Activated naive CD8-positive, alpha-beta T cell treated with anti-CD3 and anti-CD28 coated beads, Interleukin-2, amount 10 ng/mL, durations not matched to agents 7 days and 5 days (primary cell): ENCODE measurements at places on chromosomes 2 and 18. TPM values are rescaled to one million over a fixed set of nuclear protein-coding genes. Genes with fewer than 3 reads are reported as not detected.

- DNase-seq = no peak
Observed at GRCh38 chr2:186959486-186959885, 110.5 kb upstream of the ZSWIM2 start.

The DYNAP gene
- not detected for total RNA-seq

DNA sequence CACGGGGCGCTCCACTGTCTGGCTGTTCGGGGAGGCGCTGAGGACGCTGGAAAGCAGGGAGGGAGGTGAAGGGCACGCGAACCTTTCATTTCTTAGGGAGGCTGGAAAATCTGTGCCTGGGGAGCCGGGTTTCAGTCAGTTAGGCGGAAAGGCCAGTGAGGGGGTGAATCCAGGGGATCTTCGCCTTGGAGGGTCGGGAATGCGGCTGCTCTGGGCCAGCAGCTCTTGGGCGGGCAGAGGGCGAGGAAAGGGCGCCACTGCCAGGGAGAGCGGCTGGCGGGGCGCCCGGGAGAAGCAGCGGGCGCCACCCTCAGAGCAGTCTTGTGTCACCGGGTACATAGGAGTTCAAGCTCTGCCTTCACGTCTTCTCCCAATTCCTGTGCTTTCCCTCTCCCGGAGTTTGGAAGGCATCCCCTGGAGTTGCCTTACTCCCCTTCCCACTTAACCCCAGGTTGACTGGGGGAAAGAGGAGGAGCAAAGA is 1.4 kb downstream of the CCDC85A start:
- no peak for DNase-seq

DNA sequence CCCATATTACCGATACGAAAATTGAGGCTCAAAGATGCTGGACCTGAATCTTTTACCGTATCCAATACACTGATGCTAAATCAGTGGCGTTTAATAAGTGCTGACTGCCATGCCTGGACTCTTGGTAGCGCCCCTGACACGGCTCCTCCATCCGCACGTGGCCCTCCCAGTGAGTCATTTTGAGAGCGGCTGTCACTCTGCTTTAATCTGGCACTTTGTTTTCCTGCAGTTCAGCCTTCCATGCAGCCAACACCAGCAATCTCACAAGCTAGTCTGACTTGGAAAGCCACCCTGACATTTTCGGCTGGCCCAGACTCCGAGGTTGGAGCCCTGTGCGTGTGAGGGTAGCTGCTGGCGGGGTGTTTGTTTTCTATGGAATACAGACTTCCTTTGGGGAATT is 155.1 kb upstream of the LMAN1 start:
- no peak for DNase-seq

The PTPN2 gene
- total RNA-seq = 68.1 TPM

The ATOH8 gene
- not detected for total RNA-seq

The MREG gene
- total RNA-seq = 7.0 TPM

- no peak for DNase-seq
Observed at GRCh38 chr2:239343946-239344856, 56.6 kb downstream of the HDAC4 start.

GRCh38 chr2:52862801-52863200 is 904.8 kb upstream of the CHAC2 start:
- DNase-seq = no peak

- DNase-seq = no peak
Observed at GRCh38 chr2:232537499-232537898, 2.0 kb upstream of the CHRNG start.

The EVX2 gene
- total RNA-seq = not detected

DNA sequence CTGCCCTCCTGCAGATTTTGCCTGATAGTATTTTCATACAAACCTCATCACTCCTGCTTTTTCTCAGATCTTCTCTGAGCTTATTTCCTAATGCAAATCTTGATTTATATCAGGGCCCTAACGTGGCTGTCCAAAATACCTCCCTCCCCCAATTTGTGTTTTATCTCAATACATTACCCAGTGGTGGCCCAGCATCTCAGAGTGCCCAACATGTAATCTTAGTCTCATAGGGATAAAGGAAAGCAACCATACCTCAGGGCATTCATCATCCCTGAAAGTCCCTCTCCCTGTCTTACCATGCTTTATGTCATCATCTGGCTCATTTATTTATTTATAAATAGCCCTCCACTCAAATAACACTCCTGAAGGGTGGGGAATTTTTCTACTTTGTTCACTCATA is 135.3 kb downstream of the SLC8A1 start:
- no peak for DNase-seq

The IL37 gene
- total RNA-seq = not detected

DNA sequence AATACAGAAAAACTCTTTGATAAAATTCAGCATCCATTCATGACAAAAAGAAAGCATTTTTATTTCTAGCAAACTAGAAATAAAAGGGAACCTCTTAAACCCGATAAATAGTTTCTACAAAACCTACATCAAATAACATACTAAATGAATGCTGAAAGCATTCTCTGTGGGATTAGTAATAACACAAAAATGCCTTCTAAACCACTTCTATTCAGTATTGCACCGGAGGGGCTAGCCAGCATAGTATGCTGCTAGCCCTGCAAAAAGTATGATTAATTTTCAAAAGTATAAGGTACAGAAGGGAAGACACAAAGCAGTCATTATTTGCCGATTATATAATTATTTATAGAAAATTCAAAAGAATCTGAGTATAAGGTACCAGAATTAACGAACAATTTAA is 145.2 kb downstream of the DTNB start:
- DNase-seq = no peak

The ASPRV1 gene
- 1.2 TPM for total RNA-seq

The LYPD1 gene
- not detected for total RNA-seq

GRCh38 chr2:39657287-39657937 is 8.3 kb upstream of the TMEM178A start:
- no peak for DNase-seq

DNA sequence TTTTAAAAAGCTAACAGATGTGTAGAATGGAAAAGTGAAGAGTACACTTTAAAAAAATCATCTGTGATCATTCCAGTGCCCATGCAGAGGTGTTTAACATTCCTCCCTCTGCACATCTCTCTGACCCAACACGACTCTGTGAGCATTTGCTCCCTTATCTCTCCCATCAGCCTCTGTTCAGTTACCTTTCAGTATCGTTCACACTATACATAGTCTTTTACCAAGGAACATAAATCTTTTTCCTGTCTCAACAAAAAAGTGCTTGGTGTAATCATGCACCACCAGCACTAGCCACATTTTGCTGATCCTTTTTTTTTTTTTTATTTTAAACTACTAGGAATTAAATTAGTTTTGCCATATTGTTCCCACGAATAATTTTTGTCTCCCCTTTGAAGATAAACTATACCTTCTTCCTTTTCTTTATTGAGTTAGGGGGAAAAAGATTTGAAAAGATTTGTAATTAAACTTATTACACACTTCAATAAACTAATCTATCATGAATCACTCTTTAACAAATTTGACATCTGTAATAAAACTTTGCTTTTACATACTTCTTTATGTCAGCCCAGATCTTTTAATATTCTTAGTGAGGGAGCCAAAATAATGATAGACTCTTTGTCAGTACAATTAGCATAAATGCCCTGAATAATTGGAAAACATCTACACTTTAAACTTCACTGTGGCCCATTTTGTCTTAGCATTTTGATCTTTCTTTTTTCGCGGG is 489.8 kb upstream of the FANCL start:
- DNase-seq = no peak

- DNase-seq = no peak
Observed at GRCh38 chr2:17171446-17172049, 346.7 kb downstream of the RAD51AP2 start.

DNA sequence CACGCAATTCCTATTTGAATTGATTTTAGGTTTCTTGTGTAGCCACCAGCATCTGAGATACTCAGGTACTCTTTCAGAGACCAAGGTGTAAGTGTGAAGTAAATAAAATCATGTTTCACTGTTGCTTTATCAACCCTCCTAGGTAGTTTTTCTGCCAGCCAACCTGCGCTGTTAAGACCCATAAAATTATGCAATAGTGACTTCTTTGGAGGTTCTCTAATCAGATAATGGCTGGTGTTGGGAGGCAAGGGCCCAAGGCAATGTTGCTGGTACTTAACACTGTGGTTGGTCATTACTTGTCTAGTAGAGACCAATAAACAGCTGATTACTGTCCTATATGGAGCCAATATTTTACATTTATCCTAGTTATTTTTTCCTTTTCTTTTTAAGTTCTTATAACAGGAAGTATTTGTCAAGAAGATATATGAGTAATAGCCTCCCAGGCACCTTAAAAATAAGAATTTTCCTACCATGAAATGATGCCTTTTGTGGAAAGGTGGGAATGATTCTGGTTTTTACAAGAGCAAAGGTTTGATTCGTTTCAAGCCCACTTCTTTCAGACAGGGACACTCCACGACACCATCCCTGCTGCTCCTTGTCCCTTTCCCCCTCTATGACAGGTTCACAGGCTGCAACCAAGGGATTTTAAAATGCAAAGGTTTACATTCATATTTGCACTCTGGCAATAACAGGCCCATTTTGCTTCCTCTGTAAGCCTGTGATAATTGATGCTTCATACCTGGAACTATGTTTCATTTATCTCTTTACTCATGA is 259.3 kb downstream of the MEIS1 start:
- no peak for DNase-seq

The FBXO48 gene
- 4.3 TPM for total RNA-seq

GRCh38 chr18:10401521-10401920 is 52.9 kb upstream of the APCDD1 start:
- DNase-seq = no peak

- no peak for DNase-seq
Observed at GRCh38 chr2:218128781-218129457, 3.1 kb downstream of the CXCR2 start.

GRCh38 chr2:69582582-69583176 is 60.9 kb downstream of the AAK1 start:
- DNase-seq = no peak

DNA sequence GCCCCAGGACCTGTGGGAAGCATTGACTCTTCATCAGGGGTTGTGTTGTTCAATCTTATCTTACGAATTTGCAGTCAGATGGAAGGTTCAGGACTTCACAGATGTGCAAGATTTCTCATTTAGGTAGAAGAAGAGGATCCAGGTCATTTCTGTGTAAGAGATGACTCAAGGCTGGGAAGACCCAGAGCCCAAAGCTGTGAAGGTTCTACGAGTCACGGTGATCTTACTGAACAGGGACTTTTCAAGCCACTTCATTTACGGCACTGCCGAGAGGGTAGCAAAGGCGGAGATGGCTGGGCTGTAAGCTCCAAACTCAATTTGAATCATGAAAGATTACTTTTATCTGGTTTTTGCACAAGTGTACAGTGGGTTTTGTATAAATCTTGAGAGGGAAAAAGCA is 228.0 kb upstream of the MEX3C start:
- no peak for DNase-seq

The TDRD15 gene
- total RNA-seq = 0.06 TPM

The UGT1A5 gene
- not detected for total RNA-seq

The MEP1B gene
- total RNA-seq = not detected
